NCI-H526 treated with DMSO at 0.1 percent for 48 hours (cell line): ENCODE measurements at places on chromosomes 3 and 15.

DNA sequence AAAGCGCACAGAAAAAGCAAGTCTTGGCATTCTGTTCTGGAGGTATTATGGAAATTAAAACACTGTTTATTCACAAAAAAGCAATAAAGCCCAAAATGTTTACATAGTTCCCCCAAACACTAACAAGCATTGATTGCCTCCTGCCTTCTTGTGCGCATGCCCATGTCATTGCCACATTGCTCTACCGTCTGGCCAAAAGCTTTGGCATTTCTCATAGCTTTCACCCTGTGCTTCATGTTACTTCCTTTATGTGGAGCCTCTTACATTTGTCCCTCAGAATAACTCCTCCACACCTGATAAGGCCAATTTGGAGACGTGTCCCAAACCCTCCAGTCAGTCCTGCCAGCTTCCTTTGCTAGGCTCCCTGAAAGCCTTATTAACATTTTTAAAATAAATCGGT is 680.8 kb downstream of the GBE1 start:
- DNase-seq: no peak

DNA sequence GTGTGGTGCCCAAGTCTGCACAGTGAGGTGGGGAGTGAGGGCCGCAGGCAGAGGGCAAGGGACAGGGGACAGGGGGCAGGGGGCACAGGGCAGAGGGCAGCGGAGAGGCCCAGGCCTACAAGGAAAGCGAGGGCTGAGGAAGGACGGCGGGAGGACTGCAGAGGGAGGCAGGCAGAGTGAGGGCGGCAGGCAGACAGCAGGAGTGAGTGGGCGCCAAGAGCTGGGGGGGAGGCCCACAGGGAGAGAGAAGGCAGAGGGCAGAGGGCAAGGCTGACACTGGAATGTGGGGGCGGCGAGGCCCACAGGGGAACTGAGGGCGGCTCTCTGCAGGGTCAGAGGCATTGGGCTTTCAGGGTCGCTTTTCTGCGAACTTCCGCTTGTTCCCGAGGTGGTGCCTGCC is 267.8 kb upstream of the NDN start:
- DNase-seq: no peak

DNA sequence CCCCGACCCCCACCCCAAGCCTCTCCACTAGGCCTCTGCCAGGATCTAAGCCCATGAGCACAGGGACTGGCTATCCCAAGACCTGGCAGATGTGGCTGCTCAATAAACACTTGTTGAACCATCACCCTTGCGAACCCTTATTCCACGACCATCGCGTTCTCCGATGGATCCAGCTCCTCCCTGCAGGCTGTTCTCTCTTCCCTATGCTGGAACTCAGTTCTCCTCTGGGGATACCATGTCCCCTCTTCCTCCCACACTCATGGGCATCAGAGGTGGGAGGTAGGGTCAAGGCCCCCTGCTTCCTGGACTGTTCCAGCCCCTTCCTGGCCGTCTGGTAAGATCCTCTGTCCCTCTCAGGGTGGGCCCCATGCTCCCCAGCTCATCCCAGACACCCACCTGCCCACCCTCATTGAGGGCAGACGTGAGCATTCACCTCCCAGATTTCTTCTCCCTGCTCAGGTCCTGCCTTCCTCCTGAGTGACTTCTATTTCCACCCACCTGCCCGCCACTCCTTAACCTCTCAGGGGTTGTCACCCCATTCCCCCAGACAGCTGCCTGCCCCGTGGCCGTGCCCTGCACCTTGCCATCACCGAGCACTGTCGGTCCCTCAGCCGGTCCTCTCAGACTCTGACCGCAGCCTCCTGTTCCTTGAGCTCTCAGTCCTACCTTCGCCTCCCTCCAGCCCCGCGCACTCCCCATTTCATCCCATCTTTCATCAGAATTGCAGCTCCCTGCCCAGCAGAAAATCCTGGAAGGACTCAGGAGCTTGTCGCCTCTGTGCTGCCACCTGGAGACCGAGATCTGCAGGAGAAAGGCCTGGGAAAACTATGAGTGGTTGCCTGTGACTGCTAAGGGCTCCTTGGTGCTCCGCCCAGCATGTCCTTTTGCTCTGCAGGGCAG is 42.0 kb downstream of the PML start:
- no peak for DNase-seq

DNA sequence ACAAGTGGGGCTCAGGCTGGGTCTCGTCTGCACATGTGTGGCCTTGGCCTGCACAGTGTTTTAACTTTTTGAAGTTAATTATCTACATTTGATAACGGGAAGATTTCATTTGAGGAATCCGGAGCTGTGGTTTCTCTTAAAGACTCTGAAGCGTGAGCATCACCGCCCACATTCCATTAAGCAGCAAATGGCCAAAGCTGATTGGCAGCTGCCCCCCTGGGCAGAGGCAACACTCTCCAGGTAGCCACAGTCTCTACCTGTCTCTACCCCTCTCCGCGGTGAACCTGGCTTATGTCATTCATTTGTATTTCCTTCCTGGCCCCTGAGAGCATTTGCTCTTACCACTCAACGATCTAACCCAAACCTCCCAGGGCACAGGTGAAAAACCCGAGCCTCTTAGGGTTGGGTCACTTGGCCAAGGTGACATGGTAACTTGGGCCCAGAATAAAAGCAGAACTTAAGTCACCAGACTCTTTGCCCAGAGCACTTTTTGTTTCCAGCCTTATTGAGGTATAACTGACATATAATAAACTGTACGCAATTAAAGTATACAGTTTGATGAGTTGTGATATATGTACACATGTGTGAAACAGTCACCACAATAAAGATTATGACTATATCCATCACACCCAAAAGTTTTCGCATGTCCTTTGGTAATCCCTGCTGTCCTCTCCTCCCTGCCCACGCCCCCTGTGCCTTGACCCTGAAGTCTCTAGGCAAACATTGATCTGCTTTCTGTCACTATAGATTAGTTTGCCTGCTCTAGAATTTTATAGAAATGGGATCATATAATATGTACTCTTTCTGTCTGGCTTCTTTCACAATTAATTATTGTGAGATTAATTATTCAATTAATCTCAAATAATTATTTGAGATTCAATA is 245.7 kb upstream of the HES1 start:
- DNase-seq: no peak

DNA sequence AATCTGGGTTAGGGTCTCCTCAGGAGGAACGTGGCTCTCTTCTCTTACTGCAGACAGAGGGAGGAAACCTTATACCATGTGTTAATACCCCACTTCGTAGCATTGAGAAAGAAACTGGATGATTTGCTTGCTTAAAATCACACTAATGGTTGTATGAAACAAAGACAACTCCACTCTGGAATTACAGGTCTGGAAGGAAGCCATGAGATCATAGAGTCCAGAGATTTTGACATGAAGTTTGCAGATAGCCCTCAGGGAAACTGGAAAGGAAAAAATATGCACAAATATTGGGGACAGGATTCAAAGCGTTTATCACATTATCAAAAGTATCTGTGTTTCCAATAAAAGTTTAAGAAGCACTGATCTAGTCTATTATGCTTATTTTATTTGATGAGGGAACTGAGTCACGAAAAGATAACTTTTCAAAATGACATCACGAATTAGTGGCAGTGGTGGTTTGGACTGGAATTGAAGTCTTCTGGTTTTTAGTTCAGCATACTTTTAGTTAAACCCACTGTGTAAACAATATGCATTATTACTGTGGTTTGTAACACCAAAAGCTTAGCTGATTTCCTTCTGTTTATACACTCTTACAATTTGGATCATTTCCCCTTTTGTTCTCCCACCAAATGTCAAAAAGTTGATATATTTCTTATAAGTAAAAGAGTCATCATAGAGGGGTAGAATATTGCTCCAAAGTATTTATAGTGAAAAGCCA is 16.8 kb downstream of the FGF7 start:
- DNase-seq: no peak

DNA sequence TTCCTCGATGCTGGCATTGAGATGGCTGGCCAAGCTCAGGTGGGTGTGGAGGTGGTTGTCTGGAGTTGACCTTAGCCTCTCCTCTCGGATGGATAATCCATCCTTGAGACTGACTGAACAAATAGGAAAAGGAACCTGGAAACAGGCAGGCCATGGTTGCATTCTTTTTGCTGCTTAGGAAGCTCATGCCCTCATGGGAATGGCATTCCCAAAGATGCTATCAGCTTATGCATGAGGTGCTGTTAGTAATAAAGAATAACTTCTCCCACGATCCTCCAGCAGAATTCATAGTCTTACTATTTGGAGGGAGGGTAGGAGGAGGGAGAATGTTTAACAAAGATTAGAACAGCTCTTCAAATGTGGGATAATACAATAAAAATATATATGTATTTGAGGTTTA is 303.0 kb upstream of the TPM1 start:
- DNase-seq: no peak

DNA sequence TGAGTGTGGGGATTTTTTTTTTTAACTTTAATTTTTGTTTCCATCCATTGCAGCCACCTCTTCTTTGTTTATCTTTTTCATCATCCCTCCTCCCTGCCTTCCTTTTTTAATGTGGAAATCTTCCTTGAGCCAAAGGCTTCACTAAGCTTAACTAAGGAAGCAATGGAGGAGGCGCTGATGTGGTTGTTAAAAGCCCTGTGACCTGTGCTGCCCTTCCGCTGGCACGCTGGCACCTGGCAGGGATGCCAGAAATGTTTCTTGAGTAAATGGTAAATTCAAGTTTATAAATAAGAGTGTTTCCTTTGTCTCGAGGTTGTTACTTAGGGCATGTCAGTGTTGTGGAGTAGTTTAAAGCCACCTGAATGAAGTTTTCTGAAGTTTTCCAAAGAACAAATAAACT is 69.4 kb downstream of the CRTC3 start:
- DNase-seq: no peak

DNA sequence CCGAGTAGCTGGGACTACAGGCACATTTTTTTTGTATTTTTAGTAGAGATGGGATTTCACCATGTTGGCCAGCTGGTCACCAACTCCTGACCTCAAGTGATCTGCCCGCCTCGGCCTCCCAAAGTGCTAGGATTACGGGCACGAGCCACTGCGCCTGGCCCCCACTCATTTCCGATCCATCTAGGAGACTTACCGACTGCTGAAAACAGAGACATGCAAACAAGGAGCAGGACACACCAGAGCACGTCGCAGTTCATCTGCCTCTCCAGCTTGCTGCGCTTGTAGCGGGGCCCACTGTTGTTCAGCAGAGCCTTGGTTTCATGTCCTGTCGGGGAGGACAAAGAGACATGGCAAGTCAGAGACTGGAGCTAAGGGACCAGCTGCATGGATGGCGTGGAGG is 137.4 kb downstream of the ATP10A start:
- no peak for DNase-seq

DNA sequence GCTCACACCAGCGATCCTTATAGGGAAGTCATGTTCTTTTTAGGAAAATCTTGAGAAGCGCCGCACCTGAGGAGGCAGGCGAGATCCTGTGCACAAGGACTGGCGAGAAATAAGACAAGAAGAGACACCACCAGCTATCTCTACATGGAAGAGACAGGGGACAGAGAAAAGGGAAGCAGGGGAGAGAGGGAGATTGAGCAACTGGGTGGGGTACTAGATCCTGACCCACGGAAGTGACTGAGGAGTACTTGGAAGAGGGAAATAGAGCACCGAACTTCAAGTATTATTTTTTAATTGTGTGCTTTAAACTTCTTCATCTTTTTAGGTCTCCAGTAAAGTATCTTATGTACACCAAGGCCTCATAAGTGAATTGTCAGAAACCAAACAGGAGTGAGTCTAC is 742.0 kb upstream of the LMCD1 start:
- DNase-seq: no peak

- DNase-seq: no peak
Observed at GRCh38 chr3:118977118-118977517, 57.5 kb downstream of the IGSF11 start.

- DNase-seq: no peak
Observed at GRCh38 chr3:37739579-37740290, 121.9 kb upstream of the CTDSPL start.

- no peak for DNase-seq
Observed at GRCh38 chr15:68725736-68726135, 95.0 kb downstream of the ANP32A start.

DNA sequence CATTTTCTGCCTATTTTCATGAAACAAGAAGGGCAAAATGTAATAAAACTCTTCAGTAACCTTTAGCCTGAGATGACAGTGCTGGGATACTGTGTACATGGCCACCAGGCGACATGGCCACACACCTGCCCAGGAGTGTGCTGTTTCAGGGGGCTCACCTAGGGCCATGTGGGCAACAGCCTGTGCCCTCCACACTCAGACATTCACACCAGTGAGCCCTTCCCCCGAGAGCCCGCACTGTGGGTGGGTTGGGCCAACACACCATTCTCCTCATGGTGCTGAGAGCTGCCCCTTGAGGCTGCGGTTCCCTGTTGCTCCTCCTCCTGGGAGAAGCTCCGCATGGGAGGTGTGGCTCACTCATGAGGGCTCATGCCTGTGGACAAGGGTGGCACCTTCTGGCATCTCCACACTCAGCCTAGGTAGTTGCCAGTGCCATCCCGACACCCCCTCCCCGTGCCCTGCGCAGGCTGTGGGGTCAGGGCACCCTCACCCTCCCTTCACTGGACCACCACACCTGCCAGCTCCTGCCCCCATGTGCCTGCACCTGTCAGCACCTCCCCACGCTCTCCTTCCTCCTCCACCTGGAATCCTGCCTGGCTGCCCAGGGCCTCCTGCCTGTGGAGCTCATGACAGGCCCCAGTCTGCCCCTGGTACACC is 19.7 kb downstream of the OCA2 start:
- no peak for DNase-seq

DNA sequence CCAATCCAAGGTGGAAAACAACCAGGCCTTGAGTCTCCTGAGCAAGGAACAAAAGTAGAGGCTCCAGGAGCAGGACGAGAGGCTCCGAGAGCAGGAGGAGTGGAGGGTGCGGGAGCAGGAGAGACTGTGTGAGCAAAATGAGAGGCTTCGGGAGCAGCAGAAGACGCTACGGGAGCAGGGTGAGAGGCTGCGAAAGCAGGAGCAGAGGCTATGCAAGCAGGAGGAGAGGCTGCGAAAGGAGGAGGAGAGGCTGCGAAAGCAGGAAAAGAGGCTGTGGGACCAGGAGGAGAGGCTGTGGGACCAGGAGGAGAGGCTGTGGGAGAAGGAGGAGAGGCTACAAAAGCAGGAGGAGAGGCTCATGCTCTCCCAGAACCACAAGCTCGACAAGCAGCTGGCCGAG is 60.3 kb upstream of the UBE2Q2 start:
- DNase-seq: no peak

GRCh38 chr3:134354612-134355251 is 19.5 kb downstream of the AMOTL2 start:
- no peak for DNase-seq

- no peak for DNase-seq
Observed at GRCh38 chr3:11304175-11304574, 32.0 kb downstream of the ATG7 start.

DNA sequence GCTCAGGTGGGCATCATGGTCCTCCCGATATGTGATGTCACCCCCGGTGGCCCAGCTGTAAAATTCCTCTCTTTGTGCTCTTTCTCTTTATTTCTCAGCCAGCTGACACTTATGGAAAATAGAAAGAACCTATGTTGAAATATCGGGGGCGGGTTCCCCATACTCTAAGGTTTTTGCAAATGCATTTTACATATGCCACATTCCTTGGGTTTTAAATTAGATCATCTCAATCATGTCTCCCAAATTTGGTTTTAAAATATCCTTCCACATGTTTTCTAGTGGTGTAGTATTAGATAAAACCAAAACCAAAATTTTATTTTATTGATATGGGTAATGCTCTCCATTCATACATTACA is 4.4 kb upstream of the TMEM62 start:
- no peak for DNase-seq
